Activated naive CD8-positive, alpha-beta T cell treated with anti-CD3 and anti-CD28 coated beads, Interleukin-2, amount 50 U/mL, for 24 hours (primary cell): ENCODE measurements at places on chromosomes 3 and 15.
A peak's percentile ranks its signal among the peaks of the same experiment; 100 is the strongest.

DNA sequence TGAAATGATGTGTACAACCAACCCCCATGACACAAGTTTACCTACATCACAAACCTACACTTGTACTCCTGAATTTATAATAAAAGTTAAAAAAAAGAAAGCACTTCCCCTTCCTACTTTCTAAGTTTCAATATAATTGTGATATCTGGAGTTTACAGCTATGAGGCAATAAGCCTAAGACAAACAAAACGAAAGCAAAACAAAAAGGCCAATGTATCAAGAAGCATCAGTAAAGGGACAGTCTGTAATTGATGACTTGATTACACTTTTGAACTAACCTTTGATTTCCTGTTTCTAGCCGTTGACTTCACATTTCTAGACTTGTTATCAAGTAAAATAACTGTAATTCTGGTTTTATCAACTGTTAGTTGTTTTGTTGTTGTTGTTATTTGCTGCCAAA is 187.5 kb upstream of the CNTN3 start:
- no peak for DNase-seq
- H3K36me3 ChIP-seq = peaks cover 2% of the 10 kb centered on the region
- H3K27me3 ChIP-seq = no peaks in the 10 kb centered on the region
- no peak overlapping the region for H3K4me3 ChIP-seq
- no peaks in the 10 kb centered on the region for H3K4me1 ChIP-seq
- no peak overlapping the region for H3K27ac ChIP-seq

- H3K27me3 ChIP-seq = no peaks in the 10 kb centered on the region
- no peak overlapping the region for H3K27ac ChIP-seq
- H3K4me1 ChIP-seq = no peaks in the 10 kb centered on the region
- H3K36me3 ChIP-seq = no peaks in the 10 kb centered on the region
These were observed 12.4 kb downstream of the RBPMS2 start for GRCh38 chr15:64763021-64763420.

DNA sequence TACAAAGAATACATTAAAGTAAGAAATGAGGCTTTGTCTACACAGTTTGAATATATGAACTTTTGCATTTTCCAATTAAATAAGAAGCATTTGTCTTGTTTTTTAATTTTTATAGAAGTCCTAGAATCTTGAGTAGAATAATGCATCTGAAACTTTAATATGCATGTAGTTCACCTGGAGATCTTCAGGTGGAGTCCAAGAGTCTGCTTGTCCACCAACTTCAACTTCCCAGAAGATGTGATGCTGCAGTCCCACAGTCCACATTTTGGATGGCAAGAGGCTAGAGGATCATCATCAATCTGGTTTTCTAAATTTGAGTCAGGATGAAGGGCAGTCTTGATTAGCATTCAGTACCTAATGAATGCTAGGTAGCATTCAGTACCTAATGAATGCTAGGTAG is 357.6 kb upstream of the SOX2 start:
- no peak overlapping the region for H3K4me3 ChIP-seq
- H3K27ac ChIP-seq = no peak overlapping the region
- no peaks in the 10 kb centered on the region for H3K36me3 ChIP-seq

- H3K27me3 ChIP-seq = peaks cover 7% of the 10 kb centered on the region
- peak overlapping the region; percentile 70 for H3K27ac ChIP-seq
- peak; percentile 90 for DNase-seq
- H3K4me1 ChIP-seq = peaks cover 13% of the 10 kb centered on the region
- peak overlapping the region; percentile 79 for H3K4me3 ChIP-seq
- H3K36me3 ChIP-seq = no peaks in the 10 kb centered on the region
These were observed 195.3 kb upstream of the LYSMD4 start for GRCh38 chr15:99928429-99928981.

- peaks cover 74% of the 10 kb centered on the region for H3K27me3 ChIP-seq
- no peaks in the 10 kb centered on the region for H3K36me3 ChIP-seq
These were observed 241.1 kb upstream of the TOPAZ1 start for GRCh38 chr3:44000586-44000985.
